ENCODE measurements at places on chromosomes 11 and 22.

- DNase-seq = no peak
Observed at GRCh38 chr22:32244547-32244946, 10.6 kb downstream of the SLC5A4 start.

GRCh38 chr22:32904044-32904443 is 102.5 kb downstream of the TIMP3 start:
- DNase-seq = no peak

GRCh38 chr11:65277631-65278277 is 16.0 kb downstream of the POLA2 start:
- DNase-seq = peak; percentile 90

- DNase-seq = peak; percentile 41
Observed at GRCh38 chr11:119721129-119722120, 7.6 kb downstream of the NECTIN1 start.

GRCh38 chr11:47333886-47334443 is 18.5 kb downstream of the MYBPC3 start:
- DNase-seq = no peak

- peak; percentile 66 for DNase-seq
Observed at GRCh38 chr22:23856721-23857605, 712 bp upstream of the SLC2A11 start.

- no peak for DNase-seq
Observed at GRCh38 chr22:47367993-47368945, 605.8 kb downstream of the TBC1D22A start.

DNA sequence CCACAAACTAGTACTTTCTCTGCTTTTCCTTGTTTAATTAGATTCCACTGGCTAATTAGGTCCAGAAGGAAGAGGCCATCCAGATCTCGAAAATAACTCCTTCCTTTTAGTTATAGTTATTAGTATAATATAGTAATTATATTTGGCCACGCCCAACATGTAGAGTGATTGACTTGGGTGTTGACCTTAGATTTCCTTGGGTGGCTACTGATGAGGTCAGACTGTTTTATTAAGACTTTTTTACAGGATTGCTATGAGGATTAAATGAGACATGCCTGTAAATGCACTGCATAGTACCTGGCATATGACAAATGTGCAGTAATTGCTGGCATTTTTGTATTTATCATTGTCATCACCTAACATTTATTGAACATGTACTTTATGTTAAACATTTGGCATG is 26.9 kb downstream of the STX3 start:
- no peak for DNase-seq

DNA sequence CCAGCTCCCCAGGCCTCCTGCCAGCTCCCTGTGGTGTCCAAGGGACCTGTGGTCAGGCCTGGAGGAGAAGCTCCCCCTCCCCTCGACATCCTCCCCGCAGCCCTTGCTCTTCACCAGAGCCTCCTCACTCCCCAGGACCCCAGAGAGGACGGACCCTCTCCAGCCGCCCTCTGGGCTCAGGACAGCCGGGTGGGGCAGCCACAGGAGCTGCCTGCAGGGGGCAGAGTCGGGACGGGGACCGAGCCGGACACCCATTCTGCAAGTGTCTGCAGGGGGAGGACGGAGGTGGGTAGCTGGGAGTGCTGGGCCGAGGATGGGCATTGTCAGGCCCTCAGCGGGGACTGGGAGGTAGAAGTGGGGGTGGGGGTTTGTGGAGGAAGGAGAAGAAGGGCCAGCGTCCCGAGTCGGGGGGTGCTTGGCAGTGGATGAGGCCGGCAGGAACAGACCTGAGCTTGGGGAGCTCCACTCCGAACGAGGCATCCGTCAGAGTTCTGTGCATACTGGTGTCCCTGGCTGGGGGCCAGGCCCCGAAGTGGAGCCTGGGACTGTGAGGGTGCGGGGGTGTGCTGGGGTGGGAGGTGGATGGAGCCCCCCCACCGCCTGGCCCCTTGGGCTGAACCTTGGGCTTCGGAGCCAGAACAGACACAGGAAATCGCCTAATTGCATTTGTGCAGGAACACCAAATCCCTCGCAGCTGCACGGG is 15.2 kb downstream of the PRR33 start:
- no peak for DNase-seq

GRCh38 chr11:117874910-117875381 is 1.5 kb downstream of the FXYD6 start:
- DNase-seq = no peak

DNA sequence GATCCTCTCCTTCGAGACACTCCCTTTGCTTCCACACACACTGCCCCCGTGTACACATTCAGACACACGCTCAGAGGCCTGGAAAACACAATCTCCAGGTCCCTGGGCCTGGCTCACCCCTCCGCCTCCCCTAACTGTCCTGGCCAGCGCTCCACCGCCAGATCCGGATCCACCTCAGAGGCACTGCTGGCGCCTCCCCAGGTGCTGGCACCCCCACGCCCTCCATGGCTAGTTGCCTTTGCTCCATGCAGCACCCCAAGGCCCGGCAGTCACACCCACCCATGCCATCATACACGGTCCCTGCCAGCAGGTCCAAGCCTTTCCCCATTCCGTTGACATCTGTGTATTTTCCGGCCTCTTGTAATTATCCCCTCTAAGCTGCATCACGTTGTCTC is 11.1 kb downstream of the SPTBN2 start:
- DNase-seq = no peak

GRCh38 chr11:68354148-68354872 is 41.9 kb downstream of the LRP5 start:
- DNase-seq = no peak

DNA sequence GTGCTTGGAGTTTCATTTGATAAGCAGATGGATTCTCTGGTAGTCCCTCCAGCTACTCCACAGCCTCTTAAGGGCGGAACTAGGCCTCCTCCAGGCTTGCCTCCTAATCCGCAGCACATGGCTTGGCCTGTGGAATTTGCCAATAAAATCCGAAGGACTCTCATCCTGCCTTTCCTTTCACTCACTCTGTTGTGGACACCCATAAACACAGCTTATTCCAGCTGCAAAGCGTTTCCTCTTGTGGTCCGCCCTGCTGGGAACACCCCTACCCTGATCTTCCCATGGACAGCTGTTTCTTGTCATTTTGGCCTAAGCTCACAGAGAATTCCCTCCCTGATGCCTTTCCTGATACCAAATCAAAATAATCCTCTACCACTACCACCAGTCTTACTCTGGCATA is 546.2 kb downstream of the NTM start:
- DNase-seq = no peak

DNA sequence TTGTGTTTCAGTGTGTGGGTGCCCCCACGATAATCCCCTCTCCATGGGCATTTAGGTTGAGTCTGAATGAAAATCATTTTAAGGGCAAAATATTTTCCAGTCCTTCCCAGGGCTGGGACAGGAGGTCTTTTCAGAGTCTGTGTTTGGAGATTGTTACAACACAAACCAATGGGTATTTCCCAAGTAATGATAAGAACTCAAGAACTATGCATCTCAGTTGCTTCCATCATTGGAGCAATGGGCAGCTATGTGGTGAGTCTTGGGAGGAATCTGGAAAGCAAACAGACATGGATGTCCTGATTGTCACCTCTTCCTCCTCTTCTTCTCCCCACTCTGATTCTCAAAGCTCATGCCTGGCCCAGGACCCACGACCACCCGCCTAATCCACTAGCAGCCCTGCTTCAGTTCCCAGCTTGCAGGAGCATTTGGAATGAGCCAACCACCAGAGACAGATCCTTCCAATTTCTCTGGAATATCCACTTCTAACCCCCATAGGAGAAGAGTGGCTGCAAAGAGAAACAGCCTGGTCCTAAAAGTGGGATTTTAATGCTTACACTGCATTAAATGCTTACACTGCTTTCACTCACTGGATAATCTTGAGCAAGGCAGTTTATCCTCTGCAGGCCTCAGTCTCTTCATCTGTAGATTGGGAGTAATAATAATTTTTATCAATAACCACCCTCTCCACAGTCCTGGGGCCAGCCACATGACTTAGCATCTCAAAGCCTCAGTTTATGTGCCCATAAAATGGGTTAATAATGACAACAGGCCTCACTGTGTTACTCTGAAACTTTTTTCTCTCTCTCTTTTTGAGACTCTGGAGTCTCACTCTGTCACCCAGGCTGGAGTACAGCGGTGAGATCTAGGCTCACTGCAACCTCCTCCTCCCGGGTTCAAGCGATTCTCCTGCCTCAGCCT is 404.3 kb downstream of the MN1 start:
- no peak for DNase-seq

- no peak for DNase-seq
Observed at GRCh38 chr11:118878163-118878563, 5.5 kb upstream of the CXCR5 start.

DNA sequence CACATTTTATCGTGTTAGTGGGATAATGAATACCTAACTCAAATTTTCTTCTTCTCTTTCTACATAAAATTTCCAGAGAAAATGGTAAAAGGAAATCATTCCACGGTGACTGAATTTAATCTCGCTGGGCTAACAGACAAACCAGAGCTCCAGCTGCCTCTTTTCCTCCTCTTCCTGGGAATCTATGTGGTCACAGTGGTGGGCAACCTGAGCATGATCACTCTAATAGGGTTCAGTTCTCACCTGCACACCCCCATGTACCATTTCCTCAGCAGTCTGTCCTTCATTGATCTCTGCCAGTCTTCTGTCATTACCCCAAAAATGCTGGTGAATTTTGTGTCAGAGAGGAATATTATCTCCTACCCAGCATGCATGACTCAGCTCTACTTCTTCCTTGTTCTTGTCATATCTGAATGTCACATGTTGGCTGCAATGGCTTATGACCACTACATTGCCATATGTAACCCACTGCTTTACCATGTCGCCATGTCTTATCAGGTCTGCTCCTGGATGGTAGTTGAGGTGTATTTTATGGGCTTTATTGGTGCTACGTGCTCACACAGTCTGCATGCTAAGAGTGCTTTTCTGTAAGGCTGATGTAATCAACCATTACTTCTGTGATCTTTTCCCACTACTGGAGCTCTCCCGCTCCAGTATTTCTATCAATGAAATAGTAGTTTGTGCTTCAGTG is 24.1 kb downstream of the OR10D3 start:
- no peak for DNase-seq

- no peak for DNase-seq
Observed at GRCh38 chr11:122093731-122094275, 22.2 kb downstream of the BLID start.

- DNase-seq = no peak
Observed at GRCh38 chr11:5666402-5666793, 18.5 kb downstream of the TRIM5 start.

- DNase-seq = no peak
Observed at GRCh38 chr11:116792869-116793771, 1.4 kb upstream of the APOA5 start.

DNA sequence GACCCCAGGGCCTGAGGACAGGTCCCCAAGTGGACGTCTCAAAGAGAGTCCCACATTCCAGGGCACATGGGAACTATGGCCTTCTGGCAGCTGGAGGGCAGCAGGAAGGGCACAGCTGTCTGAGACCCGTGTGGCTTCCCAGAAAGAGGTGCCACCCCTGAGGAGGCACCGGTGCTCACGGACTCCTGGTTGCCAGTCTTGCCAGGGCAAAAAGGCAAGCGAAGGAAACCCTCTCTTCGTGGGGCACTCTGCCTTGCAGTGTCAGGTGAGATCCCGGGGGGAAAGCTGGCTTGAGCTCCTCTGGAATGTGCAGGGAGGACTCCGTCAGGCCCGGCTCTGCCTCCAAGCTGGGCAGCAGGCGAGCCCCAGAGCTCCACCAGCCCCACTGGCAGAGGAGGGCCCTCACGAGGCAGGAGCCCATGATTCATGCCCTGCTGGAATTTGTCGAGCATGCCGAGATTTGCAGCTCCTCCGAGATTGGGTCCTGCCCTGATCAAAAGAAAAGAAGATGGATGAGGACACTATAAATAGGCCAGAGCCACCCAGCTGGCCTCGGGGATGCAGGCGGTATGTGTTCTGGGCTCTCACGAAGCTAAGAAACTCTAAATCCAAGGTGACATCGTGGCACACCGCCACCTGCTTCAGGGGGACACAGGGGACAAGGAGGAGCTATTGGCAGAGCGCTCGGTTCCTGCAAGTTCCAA is 9.9 kb upstream of the CELSR1 start:
- DNase-seq = no peak

DNA sequence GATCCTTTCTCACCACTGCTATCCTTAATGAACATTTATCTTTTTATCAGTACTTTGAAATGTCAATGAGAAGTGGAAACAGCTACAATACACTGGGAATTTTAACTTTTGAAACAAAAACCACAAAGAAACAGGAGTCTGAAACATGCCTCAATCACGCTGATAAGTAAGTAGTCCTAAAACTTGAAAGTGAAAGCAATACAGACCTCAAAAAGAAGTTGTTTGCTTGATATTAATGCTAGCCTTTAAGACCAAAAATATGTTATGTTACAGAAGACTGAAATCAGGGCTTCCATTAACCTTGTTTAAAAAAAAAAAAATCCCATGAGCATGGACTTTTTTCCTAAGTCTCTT is 21.3 kb downstream of the PHF21A start:
- DNase-seq = no peak

DNA sequence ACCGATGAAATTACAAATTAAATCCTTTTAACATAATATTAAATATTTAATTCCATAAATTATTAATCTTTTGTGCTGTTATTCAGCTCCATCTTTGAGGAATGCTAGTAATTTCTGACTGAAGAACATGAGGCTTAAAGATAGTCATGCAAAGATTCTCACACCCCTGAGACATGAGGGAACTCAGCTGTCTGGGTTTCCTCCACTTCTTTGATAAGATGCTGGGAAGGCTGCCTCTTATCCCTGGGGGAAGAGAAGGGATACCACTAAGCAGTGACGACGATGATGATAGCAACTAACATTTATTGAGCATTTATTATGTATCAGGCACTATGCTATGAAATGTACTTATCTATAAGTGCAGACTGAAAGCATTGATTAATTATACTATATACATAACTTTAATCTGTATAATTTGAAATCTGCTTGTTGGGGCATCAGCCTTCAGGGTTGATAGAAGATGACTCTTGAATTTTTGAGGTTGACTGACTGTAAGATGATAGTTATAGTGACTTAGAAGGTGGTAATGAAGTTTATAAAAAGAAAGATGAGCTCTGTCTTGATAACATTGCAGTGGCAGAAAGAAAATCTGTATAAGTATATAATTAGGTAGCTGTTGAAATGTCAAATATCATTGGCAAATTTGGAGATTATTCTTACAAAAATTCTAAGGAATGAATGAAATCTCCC is 78.4 kb downstream of the SIK2 start:
- DNase-seq = no peak

DNA sequence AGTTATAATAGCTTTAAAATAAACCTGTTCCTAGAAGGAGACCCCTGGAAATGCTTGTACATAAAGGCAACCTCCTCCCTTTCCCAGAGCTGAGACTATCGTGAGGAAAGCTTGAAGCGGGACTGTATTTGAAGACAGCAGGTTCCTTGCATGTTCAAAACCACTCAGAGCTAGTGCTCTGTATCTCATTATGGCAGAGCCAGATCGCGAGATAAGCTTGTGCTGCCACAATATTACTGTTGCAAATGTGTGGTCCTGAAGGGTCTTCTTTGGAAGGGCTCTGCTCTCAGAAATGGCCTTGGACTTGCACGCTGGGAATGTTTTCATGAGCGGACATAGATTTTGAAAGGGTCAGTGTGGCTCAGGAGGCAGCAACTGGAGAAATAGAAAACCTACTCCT is 168.2 kb downstream of the KIRREL3 start:
- DNase-seq = no peak

- no peak for DNase-seq
Observed at GRCh38 chr11:3860375-3860774, 4.9 kb downstream of the STIM1 start.

- DNase-seq = no peak
Observed at GRCh38 chr11:23502826-23503225, 642.6 kb upstream of the CCDC179 start.

All from NCI-H146 (cell line).